ENCODE measurements at places on chromosomes 12 and 14.

- DNase-seq = peak; percentile 90
These were observed 316.4 kb downstream of the ZFP36L1 start for GRCh38 chr14:68476212-68477109.

DNA sequence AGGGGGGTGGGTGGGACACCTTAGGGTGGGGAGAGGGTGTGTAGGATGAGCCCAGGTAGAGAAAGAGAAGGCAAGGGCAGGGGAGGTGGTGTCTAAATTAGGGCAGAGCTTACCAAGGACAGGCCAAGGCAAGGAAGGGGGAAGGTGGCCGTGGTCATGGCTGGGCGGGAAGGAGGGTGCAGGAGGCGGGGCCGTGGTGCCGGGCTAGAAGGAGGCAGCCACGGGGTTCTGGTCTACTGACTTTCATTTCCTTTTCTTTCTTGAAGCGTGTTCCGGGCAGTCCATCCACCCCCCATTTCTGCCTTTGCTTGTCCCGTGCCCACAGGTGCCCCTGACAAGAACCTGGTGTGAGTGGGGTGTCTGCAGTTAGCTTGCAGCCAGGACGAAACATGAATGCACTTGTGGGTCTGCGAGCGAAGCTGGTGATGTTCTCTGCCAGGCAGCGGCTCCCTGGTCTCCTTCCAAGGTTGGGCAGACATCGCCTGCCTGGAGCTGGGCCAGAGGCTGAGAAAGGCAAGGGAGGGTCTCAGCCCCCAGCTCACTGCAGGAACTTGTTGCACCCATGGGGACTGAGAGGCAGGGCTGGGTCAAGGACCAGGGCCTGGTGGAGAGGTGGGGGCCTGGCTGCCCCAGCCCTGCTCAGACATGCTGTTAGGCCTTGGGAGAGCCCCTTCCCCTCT is 58.2 kb downstream of the KIF26A start:
- no peak for DNase-seq

DNA sequence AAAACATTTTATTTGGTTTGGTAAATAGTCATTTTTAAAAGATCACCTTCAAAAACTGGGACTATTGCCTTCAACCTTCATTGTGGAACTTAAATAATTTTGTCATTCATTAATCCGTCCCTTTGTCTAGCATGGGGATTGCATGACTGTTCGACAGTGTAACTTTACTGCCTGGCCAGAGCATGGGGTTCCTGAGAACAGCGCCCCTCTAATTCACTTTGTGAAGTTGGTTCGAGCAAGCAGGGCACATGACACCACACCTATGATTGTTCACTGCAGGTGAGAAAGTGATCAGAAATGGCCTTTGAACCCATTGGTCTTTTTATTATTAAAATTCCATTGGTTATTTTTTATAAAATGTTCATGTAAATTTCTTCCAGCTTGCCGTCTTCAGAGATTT is 37.2 kb upstream of the MYF6 start:
- DNase-seq = no peak

DNA sequence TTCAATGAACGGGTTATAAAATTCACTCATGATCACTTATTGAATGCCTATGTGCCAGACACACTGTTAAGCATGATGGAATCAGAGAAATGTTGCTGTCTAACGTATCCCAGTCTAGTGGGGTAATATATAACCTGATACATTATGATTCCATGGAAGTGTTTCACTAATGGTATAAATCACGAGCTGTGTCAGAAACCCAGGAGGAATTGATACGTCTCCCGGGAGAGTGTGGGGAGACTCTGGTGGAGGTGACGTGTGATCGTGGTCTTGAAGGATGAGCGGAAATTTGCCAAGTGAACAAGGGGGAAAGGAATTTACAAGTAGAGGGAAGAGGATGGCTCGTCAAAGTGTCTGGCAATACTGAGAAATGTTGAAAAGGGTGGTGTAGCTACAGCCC is 26.5 kb downstream of the MANSC1 start:
- DNase-seq = peak; percentile 4

- DNase-seq = no peak
These were observed 420.4 kb upstream of the DCN start for GRCh38 chr12:91603060-91603459.

- no peak for DNase-seq
These were observed 274.9 kb downstream of the PAWR start for GRCh38 chr12:79415746-79416435.

DNA sequence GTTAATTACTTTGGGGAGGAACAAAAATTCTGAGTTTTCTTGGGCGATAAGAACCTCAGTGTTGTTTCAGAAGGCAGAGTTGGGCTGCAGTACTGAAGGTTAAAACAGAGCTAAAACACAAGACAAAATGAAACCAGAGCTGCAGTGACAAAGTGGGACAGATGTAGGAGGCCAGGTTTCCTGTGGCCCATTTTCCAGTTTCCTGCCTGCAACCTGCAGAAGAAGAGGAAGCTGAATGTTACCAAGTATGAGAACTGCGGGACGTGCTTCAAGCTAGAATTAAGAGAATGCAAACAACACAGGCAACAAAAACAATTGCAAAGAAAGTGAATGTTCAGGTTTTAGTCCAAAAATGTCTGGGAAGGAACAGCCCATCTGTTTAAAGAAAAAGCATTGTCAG is 17.8 kb downstream of the ELK3 start:
- no peak for DNase-seq

GRCh38 chr12:18461758-18462157 is 200.4 kb downstream of the PIK3C2G start:
- DNase-seq = no peak

DNA sequence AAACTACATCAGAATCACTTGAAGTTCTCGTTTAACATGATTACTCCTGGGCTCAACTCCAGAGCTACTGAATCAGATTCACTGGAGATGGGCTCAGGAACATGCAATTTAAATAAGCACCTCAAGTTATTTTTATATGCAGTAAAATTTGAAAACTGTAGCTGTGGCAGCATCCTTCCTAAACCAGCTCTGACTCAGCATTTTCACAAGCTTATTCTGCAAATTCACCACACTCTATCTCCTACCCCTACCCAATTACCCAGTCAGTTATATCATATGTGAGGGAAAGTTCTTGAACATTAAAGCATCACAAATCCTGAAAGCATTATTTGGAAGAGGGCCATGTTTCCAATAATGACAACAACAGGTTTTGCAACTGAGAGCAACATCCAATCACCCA is 24.2 kb upstream of the LRRC9 start:
- no peak for DNase-seq

DNA sequence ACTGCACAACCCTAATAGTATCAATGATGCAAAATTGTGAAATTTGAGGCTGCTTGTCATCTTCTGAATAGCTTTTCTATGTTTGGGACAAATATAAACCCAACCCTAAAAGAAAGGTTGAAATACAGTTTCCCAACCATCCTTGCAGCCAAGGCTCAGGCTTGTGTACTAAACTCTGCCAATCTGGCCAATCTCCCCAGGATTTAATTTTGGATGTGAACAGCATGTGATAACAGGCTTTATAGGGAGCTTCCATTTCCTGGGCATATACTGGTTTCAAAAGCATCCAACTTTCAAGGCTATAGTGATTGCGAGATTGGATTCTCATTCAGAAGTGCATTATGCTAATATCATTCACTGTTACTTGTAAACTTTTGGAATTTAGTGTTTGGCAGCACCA is 55.7 kb upstream of the MUCL1 start:
- no peak for DNase-seq

GRCh38 chr12:106135781-106136180 is 3.0 kb downstream of the NUAK1 start:
- DNase-seq = peak; percentile 62

- DNase-seq = no peak
These were observed 5.6 kb upstream of the MYL6B start for GRCh38 chr12:56146492-56147460.

GRCh38 chr12:123546281-123546680 is 12.8 kb upstream of the RILPL1 start:
- peak; percentile 50 for DNase-seq

- no peak for DNase-seq
These were observed 171.9 kb downstream of the RGS6 start for GRCh38 chr14:72104011-72104613.

DNA sequence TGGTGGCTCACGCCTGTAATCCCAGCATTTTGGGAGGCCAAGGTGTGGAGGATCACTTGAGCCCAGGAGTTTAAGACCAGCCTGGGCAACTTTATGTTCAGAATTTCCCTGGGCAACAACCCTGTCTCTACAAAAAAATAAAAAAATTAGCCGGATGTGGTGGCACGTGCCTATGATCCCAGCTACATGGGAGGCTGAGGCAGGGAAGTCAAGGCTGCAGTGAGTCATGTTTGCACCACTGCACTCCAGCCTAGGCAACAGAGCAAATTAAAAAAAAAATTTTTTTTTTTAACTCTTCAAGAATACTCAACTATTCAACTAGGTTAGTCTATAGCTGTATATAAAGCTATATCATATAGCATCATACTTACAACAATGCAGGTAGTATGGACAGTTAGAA is 113.0 kb downstream of the RALGAPA1 start:
- no peak for DNase-seq

GRCh38 chr12:117662620-117663395 is 301.4 kb upstream of the NOS1 start:
- no peak for DNase-seq

GRCh38 chr12:117900561-117900960 is 68.2 kb downstream of the KSR2 start:
- peak; percentile 46 for DNase-seq

DNA sequence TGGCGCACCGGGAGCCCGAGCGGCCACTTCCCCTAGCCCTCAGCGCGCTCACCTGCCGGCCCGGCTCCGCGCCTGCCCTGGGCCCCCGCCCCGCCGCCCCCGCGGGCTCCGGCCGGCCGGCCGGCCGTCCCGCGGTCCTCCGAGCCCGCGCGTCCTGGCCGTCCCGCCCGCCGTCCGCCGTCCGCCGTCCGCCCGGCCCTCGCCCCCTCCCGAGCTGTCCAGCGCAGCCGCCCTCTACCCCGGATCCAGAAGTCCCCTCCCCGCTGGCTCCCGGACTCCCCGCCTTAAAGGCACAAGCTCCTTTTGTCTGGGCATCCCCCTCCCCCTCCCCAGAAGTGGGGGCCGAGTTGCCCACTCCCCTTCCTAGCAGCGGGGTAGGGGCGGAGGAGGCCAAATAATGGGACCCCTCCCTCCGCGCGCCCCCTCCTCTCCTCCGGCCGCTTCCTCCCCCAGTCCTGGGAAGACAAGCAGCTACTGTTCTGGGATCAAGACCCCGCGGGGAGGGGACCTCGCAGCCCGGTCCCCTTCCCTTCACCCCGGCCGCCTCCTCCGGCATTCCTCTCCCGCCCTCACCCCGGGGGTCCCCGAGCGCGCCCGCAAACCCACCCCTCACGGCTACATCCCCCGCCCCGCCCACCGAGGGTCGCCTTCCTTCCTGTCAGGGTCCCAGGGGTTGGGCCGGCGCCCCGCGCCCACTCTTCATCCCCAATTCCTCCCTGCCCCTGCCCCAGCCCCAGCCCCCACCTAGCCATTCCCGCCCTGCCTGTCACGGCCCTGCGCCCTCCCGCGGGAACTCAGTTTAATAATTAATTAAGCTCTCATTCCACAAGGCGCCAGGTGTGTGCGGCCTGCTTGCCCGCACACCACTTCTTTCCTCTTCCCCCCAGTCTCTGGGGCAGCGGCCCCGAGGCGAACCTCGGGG is at the start of gene ADCY6:
TSS of gene ADCY6 (minus strand) at position 236 of the 922 bp plus-strand sequence. CDS start 5,655 bp downstream, outside the sequence.
- peak; percentile 37 for DNase-seq

GRCh38 chr12:43832463-43833168 is 3.3 kb upstream of the TMEM117 start:
- no peak for DNase-seq

DNA sequence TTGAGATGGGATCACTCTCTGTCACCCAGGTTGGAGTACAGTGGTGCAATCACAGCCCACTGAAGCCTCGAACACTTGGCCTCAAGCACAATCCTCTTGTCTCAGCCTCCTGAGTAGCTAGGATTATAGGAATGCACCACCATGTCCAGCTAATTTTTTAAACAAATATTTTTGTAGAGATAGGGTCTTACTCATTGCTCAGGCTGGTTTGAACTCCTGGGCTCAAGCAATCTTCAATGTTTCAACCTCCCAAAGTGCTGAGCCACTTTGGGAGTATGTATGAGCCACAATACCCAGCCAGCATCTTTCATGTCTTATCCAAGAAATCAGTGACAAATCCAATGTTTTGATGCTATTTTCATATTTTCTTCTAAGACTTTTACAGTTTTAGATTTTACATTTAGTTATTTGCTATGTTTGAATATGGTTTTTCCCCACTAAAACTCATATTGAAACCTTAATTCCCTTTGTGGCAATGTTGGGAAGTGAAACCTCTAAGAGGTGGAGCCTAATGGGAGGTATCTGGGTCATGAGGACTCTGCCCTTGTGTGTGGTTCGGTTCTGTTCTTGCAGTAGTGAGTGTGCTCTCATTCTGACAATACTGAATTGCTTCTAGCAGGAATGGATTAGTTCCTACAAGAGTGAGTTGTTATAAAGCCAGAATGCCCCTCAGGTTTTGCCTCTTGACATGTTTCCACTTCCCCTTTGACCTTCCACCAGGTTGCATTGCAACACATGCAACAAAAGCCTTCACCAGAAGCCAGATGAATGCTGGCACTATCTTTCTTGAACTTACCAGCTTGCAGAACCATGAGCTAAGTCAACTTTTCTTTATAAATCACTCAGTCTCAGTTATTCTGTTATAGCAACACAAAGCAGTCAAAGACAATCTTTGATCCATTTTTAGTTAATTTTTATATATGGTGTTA is 80.8 kb upstream of the AMIGO2 start:
- no peak for DNase-seq

- DNase-seq = no peak
These were observed 715 bp downstream of the KLRC4 start for GRCh38 chr12:10408842-10409241.

DNA sequence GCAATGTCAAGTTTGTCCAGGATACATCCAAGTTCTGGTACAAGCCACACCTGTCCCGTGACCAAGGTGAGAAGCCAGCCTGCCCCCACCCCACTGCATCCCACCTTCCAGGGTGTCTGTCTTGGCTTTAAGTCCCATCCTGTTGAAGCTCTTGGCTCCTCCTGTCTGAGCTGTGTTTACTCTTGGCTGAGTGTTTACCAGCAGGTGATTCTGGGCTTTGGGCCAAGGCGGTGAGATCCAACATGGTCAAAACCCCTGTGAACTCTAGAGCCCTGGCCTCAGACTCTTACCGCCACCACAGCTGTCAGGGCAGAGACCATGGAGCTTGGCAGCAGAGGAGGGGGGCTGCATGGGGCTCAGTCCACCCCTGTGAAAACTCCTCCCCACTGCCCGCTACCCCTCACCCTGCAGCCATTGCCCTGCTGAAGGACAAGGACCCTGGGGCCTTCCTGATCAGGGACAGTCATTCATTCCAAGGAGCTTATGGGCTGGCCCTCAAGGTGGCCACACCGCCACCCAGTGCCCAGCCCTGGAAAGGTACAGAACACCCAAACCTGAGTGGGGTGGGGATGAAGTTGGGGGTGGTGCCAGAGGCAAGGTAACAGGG is 11.6 kb downstream of the TNS2 start:
- DNase-seq = no peak

GRCh38 chr12:121209221-121209620 is 708 bp upstream of the P2RX4 start:
- no peak for DNase-seq

- no peak for DNase-seq
These were observed 89.4 kb downstream of the SUDS3 start for GRCh38 chr12:118465706-118466105.

Data from HFFc6 (cell line).